Fibroblast of skin of back (primary cell): ENCODE measurements at places on chromosomes 1 and 21.
A peak's percentile ranks its signal among the peaks of the same experiment; 100 is the strongest.

DNA sequence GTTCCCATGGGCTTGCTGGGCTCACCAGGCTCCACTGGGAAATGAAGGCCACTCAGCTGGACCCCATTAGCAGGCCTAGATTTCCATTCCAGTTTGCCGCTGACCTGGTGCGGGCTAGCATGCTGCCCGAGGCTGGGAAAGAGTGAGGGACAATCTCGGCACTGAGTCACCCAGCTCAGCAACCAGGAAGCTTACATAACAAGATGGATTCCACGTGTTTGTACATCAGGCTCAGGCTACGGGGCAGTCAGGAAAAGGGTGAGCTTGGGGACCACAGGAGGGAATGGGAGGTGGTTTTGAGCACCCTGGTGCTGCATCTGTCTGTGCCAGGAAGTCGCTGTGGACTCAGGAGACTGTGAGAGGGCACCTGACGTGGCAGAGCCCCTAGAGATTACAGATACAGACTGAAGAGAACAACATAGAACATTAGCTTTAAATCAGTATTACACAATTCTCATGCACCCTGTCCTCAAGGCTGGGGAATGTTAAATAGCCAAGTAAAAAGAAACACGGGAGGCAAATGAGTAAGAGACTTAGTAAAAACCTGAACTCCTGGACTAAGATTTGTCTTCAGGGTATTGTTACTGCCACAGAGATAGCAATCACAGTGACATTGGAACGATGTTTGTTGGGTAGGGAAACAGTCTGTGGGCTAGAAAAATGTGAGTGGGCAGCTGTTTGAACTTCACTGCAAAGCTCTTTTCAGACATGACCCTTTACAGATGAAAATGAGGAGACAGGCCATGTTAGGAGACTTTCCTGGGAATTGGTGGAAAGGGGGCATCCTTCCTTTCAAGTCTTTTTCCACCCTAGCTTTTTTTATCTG, 51.1 kb downstream of the GLUL start:
- DNase-seq: peak; percentile 16

DNA sequence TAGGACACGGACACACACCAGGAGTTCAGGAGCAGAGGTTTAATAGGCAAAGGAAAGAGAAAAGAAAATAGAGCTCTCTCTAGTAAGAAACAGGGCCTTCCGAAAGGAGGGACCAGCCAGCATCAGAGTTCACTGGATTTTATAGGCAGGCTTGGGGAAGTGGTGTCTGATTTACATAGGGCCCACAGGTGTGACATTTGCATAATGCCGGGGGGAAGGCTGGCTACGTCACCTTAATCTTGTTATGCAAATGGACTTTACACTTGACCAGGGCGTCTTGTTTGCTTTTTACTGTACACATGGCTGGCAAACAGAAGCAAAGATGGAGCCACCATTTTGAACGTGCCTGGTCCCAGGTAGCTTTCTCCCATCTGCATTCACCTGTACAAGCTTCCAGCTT, at the start of gene OR14A16:
OR14A16 (minus strand) TSS at position 97 of the 400 bp plus-strand sequence. CDS start 8,390 bp downstream, outside the sequence.
- DNase-seq: no peak

DNA sequence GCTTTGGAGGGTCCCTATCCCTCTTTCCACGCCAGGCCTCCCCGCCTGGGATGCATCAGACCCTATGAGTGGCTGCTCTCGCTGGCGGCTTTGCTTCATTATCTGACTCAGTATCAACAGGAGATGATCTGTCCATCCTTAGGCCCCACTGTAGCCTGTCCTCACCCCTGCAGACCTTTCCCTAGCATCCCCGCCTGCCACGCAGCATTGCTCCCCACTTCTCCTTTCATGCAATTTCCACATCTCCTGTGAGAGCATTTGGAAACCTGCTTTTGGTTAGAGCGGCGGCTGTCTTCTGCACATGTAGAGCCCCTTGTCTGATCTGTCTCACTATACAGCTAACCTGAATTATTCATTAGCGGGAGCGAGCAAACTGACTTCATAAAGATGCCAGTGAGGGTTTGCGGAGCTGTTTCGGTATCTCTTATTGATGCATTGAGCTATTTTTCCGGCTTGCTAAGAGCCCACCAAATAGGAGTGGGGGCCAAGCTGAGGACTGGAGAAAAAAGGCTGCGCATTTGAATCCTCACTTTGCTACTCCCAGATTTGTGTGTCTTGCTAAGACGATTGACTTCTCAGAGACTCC, 40.0 kb upstream of the ATP2B4 start:
- no peak for DNase-seq

DNA sequence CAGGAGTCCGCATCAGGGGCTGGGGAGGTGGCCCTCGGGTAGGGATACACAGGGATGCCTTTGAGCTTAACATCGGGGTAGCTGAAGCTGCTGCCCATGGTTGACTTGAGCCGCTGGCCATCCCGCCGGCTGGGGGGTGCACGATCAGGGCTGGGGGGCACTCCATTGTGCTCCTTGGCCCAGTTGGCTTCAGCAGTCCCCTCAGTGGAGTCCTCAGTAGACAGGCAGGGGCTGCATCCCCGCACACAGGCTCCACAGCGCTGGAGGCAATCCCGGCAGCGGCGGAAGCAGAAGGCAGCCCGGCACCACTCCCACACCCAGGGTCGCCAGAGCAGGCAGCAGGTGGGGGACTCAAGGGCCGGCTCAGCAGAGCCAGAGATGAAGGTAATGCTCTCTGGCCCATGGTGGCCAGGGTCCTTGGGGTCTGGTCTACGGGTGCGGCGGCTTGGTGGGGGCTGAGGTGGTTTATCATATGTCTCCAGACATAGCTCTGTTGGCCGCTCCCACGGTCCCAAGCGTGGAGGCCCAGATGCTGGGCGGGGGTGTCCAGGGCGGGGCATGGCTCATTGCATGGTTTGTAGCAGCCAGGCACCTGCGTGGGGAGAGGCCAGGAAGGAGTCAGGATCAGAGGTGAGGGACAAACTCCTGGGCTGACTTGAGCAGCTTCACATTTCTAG, 8.3 kb downstream of the KDF1 start:
- no peak for DNase-seq

GRCh38 chr1:1761504-1762376, 16.5 kb downstream of the NADK start:
- DNase-seq: no peak

DNA sequence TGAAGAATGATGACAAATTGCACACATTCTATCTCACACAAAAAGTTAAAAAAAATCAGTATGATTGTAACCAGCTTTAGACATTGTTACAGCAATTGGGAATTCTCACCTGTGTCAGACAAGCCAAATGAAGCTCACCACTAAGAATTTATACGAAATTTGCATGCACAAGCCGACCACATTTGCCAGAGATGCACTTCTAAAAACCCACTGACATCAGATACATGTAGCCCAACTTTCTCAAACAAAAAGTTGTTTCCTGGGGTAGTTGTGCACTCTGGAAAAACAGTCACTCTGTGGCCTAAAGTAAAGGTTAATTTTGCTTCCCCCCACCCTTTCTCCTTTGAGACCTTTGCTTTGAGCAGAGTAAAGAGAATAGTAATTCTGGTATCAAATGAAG, 67.9 kb upstream of the IL12RB2 start:
- DNase-seq: no peak

DNA sequence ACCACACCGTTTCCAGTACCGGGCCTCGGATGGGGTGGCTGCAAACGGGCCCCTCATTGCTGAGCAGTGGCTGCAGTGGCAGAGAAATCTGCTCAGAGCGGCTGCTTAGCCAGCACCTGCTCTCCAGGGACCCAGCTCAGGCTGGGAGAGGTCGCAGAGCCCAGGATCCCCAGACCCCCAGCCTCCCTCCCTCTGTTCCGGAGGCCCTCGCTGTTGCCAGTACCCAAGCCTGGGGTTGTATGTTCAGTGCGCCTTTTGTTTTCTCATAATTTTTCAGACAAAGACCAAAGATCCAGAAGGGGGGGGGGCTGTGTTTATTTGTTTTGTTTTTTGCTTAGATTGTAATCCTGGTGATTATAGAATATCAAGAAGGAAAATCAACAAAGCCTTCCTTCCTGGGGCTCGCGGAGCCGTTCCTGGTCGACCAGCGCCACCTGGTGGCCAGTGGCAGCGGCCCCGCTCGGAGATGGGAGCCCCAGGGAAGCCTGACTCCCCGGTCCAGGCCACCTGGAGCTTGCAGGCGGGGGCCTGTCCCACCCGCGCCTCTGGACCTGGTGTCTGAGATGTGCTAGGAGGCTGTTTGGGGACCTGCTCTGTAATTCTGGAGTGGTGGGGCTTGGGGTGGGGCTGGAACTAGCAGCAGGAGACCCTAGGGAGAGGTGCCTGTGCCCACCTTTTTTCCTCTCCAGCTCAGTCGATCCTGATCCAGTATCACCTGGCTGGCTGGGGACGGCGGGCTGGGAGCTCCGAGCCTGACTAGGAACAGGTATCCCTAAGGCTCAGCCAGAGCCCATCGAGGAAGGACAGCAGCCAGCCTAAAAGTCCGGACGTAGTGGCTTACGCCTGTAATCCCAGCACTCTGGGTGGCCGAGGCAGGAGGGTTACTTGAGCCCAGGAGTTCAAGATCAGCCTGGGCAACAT, 123.9 kb upstream of the VAMP3 start:
- DNase-seq: peak; percentile 39

- DNase-seq: no peak
Observed at GRCh38 chr21:34962586-34963222, 86.4 kb downstream of the RUNX1 start.

- no peak for DNase-seq
Observed at GRCh38 chr1:156908955-156909354, 11.5 kb upstream of the LRRC71 start.

- DNase-seq: no peak
Observed at GRCh38 chr1:236862615-236863211, 67.6 kb downstream of the MTR start.

- no peak for DNase-seq
Observed at GRCh38 chr1:62995173-62995572, 211.2 kb downstream of the ATG4C start.

DNA sequence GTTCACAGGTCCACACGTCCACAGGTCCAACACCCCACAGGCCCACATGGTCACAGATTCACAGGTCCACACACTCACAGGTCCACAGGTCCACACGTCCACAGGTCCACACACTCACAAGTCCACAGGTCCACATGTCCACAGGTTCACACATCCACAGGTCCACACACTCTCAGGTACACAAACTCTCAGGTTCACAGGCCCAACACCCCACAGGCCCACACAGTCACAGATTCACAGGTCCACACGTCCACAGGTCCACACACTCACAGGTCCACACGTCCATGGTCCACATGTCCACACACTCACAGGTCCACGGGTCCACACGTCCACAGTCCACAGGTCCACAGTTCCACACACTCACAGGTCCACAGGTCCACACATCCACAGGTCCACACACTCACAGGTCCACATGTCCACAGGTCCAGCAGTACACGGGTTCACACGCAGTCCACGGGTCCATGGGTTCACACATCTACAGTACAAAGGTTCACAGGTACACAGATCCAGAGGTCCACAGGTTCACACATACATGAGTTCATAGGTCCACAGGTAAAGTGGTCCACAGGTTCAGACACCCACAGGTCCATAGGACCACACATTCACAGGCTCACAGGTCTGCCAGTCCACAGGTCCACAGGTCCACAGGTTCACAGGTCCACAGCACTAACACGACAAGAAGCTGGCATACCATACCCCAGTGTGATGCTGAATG, 39.3 kb upstream of the COL6A2 start:
- DNase-seq: no peak

GRCh38 chr21:36852864-36853263, 113.6 kb downstream of the HLCS start:
- DNase-seq: no peak

DNA sequence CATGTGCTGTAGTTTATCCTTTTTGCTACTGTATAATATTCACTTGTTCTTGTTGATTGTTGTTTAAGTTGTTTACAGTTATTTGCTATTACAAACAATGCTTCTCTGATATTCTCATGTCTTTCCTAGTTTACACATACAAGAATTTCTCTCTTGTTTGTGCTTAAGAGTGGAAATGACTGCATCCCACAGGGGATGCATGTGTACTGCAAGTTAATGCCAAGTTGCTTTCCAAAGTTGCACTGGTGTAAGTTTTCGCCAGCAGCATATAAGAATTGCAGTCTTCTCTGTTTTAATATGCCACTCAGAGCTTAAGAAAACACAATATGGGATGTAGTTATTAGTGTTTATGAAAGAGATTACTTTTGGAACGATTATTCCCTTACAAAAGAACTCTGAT, 97.7 kb downstream of the NEK7 start:
- DNase-seq: no peak

GRCh38 chr1:27438621-27439061, 46.2 kb downstream of the GPR3 start:
- DNase-seq: peak; percentile 39

GRCh38 chr1:91637539-91637994, 136.9 kb downstream of the CDC7 start:
- DNase-seq: no peak

DNA sequence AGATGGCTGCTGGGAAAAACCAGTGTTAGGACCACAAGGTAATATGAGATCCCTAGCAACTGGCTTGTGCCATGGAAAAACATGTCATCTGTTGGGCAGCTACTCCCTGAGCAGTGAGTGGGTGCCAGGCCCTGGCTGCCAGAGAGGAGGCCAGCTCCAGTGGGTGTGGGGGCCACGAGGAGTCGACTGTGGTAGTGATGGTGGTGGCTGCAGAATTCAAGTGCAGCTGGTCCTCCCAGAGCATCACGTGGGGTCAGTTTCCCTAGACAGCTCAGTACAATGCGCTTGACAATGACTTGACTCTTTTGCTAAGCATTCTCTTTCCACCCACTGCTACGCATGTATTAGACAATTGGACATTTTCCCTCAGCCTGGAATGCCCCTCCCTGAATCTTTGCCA, 14.5 kb upstream of the CDC42 start:
- no peak for DNase-seq

DNA sequence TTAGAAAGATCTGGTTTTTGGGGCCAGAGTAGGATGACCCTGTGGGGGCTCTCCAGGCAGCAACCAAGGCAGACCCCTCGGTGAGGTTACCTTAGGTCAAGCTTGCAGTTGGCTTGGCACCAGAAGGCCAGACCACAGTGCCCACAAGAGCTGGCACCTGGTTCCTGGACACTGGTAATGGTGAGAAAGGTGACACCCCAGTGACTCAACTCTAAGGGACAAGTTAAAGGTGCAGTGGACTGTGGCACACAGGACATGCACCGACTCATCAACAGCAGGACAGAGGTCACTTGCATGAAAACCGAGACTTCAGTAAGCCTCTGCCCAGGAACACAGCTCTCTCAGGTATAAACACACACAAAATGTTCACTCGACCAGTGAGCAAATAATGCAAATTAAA, 6.7 kb downstream of the LRRC38 start:
- DNase-seq: no peak

GRCh38 chr1:191870490-191870889, 287.8 kb upstream of the RGS18 start:
- DNase-seq: no peak

DNA sequence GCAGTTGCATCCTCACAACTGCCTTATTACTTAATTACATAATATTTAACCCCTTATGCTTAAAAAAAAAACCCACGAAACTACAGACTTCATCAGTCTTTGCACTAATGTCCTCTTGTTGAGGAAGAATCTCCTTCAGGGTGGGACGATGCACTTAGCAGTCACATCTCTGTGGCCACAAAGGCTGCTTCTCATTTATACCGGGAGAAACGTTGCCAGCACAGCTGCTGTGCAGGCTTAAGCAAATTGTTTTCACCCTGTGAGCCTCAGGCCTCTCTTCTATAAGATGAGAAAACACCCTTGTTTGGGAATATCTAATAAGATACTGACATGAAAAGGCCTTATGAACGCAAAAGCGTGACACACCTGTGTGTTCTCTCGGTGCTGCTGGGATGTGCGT, 2.9 kb upstream of the OBSCN start:
- DNase-seq: no peak
